Right cardiac atrium (tissue), 5 donors: ENCODE measurements at places on chromosomes 11 and 22. TPM values are rescaled to one million over a fixed set of nuclear protein-coding genes. Genes with fewer than 3 reads are reported as not detected.

GRCh38 chr22:32352681-32353080 is 5.0 kb upstream of the RFPL3 start:
- no peak for DNase-seq

DNA sequence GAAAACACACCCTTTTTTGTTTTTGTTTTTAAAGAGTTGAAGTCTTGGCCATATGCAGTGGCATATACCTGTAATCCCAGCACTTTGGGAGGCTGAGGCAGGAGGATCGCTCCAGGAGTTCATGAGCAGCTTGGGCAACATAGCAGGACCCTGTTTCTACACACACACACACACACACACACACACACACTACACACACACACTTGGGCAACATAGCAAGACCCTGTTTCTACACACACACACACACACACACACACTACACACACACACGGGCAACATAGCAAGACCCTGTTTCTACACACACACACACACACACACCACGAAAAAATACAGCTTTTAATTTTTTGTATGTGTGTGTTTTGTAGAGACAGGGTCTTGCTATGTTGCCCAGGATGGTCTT is 54.5 kb downstream of the HIPK3 start:
- no peak for DNase-seq

GRCh38 chr11:77175021-77175842 is 47.2 kb downstream of the MYO7A start:
- DNase-seq, result no peak

NELL1 gene
- not detected for total RNA-seq

GRCh38 chr22:36015155-36015810 is 13.3 kb downstream of the RBFOX2 start:
- DNase-seq, result no peak

RPS6KA4 gene
- total RNA-seq, result 17.6 TPM

GRCh38 chr11:111935317-111936039 is 1.7 kb upstream of the DIXDC1 start:
- peak; percentile 68 for DNase-seq

DNA sequence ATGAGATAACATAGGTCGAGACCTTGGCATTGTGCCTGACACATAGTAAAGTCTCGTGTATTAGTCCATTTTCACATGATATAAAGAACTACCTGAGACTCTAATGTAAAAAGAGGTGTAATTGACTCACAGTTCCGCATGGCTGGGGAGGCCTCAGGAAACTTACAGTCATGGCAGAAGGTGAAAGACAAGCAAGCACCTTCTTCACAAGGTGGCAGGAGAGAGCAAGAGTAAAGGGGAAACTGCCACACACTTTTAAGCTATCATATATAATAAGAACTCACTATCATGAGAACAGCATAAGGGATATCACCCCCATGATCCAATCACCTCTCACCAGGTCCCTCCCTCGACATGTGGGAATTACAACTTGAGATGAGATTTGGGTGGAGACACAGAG is 165.2 kb downstream of the SPON1 start:
- DNase-seq, result no peak

HORMAD2 gene
- total RNA-seq, result not detected

- no peak for DNase-seq
These were observed 70.2 kb upstream of the CREB3L1 start for GRCh38 chr11:46207270-46207669.

GRCh38 chr11:19162951-19163505 is 38.8 kb downstream of the CSRP3 start:
- no peak for DNase-seq

DNA sequence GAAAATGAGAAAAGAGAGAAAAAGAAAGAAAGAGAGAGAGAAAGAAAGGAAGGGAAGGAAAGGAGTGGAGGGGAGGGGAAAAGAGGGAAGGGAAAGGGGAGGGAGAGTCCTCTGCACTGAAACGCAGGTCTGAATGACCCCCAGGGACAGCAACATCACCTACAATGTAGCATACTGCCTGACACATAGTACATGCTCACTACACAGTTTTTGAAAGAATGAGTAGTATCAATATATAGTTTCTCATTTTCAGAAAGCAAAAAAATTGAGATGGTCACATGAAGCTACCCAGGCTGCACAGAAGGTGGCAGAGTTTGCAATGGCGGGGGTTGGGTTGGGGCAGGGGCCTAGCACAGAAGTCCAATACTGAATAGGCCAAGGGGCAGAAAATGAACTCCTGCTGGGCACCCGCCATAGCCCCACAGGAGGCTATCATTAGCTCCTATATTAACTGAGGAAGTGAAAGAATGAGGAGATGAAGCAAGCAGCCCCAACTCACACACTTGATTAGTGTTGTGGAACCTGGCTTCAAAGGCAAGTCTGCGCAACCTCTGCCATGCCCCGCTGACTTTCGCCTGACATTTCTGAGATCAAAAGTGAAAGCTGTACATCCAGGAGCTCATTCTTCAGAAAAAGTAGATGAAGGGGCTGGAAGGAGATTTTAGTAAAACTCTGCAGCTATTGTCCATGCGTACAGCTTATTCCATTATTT is 241.2 kb upstream of the SYN3 start:
- DNase-seq, result no peak

DNA sequence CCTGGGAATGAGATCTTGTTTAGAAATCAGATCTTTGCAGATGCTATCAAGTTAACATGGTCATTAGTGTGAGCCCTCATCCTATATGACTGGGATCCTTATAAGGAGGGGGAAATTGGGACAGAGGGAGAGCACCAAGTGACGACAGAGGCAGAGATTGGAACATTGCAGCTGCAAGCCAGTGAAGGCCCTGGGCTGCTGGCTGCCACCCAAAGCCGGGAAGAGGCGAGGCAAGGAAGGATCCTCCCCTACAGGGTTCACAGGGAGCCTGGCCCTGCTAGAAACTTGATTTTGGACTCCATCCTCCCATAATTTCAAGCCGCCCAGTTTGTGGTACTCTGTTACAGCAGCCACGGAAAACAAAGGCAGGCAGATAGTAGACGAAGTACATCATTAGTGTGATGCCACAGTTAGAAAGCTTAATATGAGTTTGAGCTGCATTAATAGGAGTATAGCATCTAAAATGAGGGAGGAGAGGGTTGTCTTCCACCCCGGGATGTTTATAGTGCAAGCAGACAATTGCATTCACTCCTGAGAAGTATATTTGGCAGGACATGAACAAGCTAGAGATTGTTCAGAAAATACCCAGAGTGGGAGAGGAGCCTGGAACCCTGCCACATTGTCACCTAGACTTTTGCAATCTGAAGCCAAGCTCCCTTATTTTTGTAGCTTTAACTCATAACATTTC is 56.8 kb upstream of the CLMP start:
- DNase-seq, result peak; percentile 93

- no peak for DNase-seq
These were observed 318.5 kb downstream of the MIAT start for GRCh38 chr22:26975865-26976264.

APOL5 gene
- not detected for total RNA-seq

DNA sequence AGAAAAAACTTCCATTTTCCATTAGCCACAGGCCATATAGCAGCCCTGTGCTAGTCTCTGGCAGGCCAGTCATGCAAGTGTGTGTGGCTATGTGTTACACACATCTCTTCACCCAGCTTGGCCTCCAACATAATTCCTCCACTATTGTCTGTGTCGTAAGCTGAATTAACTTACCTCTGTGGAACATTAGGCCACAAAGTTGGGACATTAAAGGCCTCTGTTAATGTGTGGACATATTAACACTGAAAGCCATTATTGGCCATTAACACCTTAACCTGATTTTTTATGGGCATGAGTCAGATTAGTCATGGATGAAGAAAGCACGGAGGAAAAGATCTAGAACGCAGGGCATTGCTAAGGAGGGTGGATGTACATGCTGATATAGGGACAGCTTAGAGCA is 100.1 kb downstream of the DBX1 start:
- no peak for DNase-seq

GRCh38 chr11:71180694-71181470 is 71.5 kb downstream of the SHANK2 start:
- DNase-seq, result no peak

GRCh38 chr11:83477772-83478171 is 191.6 kb upstream of the CCDC90B start:
- no peak for DNase-seq

ARVCF gene
- total RNA-seq, result 20.0 TPM

DNA sequence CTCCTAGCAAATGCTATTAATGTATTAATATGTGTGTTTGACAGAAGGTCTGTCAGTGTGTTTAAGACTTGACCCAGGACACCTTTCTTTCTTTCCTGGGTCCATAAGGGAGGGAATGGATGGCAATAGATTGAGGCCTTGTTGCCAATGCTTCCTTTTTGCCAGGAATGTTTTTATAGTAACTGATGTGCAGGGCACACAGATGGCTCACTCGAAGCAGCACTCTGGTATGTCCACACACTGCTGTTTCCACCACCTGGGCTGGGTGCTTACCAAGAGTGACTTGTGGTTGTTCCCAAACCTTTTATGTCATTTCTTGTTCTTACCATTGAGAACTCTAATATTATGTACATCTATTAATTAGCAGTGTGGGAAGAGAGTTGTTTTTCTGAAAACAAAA is 396.9 kb upstream of the SYN3 start:
- no peak for DNase-seq

DNA sequence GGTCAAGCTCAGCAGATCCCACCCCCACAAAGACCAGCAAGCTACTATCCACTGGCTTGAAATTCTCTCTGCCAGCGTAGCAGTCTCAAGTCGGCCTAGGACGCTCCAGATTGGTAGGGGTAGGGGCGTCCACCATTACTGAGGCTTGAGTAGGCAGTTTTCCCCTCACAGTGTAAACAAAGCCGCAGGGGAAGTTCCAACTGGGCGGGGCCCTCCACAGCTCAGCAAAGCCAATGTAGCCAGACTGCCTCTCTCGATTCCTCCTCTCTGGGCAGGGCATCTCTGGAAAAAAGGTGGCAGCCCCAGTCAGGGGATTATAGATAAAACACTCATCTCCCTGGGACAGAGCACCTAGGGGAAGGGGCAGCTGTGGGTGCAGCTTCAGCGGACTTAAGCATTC is 1064.9 kb upstream of the TENM4 start:
- DNase-seq, result no peak

MAPK12 gene
- total RNA-seq, result 10.5 TPM

GRCh38 chr11:32108576-32108975 is 17.7 kb downstream of the RCN1 start:
- no peak for DNase-seq

MMP12 gene
- total RNA-seq, result not detected

OR8G5 gene
- not detected for total RNA-seq

TMEM225 gene
- total RNA-seq, result not detected

DNA sequence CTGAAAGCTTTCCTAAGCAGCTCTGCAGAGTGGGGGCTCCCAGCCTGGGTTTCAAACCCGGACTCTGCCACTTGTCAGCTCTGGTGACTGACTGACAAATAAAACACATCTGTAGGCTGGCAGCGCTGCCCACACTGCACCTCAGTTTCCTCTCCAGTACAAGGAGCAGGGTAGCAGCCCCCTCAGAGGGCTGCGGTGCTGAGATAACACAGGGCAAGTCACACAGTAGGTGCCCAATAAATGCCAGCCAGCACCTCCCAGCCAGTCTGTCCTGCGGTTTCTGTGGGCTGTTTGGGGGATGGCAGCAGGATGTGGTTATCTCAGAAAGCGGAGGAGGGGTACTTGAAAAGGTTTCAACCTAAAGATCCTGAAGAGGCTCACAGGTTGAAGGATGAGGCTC is 1.5 kb downstream of the SYT12 start:
- no peak for DNase-seq

GRCh38 chr22:39960791-39961746 is 872 bp downstream of the TMA7B start:
- DNase-seq, result no peak

ZBED4 gene
- 3.4 TPM for total RNA-seq

GRCh38 chr22:24043958-24044357 is 32.9 kb downstream of the CABIN1 start:
- DNase-seq, result no peak

OR51B5 gene
- 0.33 TPM for total RNA-seq

DGCR6L gene
- total RNA-seq, result 58.3 TPM

DNA sequence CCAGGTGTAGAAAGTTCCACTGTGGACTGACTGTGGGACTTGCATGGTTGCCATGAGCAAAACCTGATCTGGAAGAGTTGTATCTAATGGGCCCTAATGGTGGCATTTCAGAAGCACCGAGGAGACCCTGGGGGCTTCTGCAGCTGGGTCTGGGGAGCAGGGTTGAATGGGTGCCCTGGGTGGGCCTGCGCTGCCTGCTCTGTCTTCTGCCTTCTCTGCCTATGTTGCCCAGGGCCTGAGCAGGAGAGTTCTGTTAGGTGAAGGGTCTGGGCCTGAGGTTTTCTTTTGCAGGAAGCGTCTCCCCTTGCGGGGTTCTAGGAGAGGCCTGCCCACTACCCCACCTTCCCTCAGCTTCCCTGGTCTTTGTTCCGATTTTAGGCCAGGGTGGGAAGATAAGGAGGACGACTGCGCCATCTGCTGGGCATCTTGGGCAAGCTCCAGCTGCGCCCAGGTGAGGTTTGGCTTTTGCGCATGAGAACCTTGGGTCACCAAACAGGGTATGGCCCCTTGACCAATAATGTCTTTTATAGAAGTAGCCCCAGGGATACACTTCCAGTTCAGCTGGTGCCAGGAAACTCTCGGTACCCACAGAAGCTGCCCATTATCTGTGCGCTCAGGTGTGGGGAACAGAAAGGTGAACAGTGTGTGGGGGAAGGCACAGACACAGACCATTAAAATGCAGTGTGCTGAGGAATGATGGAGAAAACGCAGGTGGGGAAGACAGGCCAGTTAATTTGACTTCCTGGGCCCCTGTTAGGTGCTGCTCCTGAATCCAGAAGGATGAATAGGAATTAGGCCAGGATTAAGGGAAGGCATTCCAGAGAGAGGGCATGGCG is 23.2 kb downstream of the COMMD9 start:
- peak; percentile 64 for DNase-seq

MRGPRX4 gene
- not detected for total RNA-seq

CRYBA4 gene
- total RNA-seq, result not detected

DNA sequence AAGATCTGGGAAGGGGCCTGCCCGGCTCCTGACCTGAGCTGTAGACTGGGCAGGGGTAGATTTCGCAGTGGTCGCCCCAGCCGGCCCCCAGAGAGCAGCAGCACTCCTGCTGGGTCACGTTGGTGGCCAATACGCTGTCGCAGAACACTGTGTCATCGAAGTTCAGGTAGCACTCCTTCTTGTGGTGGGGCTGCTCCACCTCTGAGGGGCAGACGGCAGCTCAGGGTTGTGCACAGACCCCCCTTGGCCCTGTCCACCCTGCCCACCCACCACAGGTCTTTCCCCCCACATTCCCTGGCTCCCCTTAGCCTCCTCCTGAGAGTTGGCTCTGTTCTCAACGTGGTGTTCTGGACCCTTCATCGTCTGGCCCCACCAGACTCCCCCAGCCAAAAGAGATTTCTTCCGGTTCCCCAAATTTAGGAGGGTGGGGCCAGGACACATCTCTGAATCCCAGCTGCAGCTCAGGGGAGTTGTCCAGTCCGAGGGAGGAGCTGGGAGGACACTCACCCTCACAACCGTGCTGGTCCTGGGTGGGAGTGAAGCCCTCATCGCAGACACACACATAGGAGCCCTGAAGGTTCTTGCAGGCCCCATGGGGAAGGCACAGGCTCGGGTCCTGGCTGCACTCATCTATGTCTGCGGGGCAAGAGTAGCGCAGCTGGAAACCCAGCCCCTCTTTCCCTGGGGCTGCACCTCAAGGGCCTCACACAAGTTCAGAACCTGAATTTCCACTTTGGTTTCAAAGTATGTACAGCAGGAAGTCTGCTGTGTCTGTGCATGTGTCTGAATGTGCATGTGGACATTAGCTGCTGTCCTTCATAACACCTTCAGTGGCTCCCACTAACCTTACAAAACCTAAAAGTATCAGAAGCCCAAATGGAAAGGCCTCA is 16.5 kb downstream of the SCYL1 start:
- DNase-seq, result no peak
